OCI-LY7 (cell line): ENCODE measurements at places on chromosomes 3 and 15. TPM values are rescaled to one million over a fixed set of nuclear protein-coding genes. Genes with fewer than 3 reads are reported as not detected.
A peak's percentile ranks its signal among the peaks of the same experiment; 100 is the strongest.

- no peak for DNase-seq
Measured at GRCh38 chr15:100244796-100245486, 96.8 kb downstream of the ADAMTS17 start.

DNA sequence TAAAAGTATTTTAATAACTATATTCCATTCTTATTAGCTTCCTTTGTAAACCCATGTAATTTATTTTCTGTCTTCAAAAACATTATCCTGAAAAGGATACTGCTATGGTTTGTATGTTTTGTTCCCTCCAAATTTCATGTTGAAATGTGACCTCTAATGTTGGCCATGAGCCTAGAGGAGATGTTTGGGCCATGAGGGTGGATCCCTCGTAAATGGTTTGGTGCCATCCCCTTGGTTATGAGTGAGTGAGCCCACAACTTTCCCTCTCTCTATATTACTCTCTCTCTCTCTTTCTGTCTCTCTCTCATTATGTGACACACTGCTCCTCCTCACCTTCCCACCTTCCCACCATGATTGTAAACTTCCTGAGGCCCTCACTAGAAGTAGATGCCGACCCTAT, 357.7 kb downstream of the MFSD1 start:
- DNase-seq = no peak

GRCh38 chr3:106255870-106256248, 387.0 kb upstream of the CBLB start:
- peak; percentile 97 for DNase-seq

DNA sequence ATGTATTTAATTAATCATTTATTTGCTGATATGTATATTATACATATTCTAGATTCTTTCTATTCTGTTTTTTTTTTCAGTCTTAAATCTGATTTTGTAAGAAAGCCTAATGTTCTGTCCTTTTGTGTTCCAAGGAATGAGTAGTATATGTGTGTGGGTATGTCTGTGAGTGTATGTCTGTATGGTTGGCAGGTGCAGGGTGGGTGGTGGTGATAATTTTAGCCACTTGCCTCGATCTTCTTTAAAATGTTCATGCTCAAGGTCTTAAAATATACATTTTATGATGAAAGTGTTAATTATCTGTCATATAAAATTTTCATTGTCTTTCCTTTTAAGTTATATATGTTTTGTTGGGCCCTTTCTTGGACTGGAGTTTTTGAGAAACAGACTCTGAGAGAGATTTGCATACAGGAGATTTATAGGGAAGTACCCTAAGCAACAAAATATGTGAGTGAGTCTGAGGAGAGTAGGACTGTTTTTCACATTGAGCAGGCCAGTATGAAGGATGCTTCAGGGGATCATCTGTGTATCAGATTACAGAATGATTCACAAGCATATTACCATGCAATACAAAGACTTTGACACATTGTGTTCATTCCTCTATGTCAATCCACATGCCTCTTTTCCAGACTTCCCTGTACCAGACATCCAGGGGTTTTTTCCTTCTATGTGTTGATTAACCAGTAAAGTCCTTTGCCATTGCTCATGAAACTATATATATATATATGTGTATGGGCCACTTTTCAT, 211.0 kb upstream of the DPPA4 start:
- no peak for DNase-seq

GRCh38 chr3:123331651-123332050, 117.2 kb downstream of the ADCY5 start:
- no peak for DNase-seq

- DNase-seq = no peak
Measured at GRCh38 chr3:174957081-174957480, 97.9 kb downstream of the NAALADL2 start.

DNA sequence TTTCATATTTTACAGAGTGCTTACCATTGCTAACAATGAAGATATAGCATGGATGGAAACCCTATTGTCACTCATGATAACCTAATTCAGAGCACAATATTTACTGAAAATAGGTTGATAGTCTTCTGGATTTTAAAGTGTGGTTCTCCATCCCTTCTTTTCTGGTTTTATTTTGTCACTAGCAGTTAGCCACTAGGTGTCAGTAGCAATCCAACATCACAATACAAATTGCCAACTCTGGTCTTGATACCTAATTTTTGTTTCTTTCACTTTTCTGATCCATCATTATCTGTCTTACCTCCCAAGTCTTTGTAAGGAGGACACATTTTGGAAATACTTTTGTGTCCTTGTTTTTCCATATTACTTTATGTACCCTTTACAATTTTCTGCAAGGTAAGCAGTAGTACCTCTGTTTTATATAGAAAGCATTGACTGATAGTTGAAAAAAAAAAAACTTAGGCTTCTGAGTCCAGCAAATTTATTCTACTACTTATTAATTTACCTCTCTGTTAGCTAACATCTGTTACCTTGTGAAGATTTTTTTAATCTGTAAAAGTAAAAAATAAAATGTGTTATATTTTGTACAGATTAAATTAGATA, 28.3 kb upstream of the CRYBG3 start:
- DNase-seq = peak; percentile 53

- DNase-seq = no peak
Measured at GRCh38 chr3:130915567-130916292, 21.8 kb downstream of the ATP2C1 start.

The SKOR1 gene
- 1.0 and 1.6 TPM in 2 replicates for total RNA-seq

DNA sequence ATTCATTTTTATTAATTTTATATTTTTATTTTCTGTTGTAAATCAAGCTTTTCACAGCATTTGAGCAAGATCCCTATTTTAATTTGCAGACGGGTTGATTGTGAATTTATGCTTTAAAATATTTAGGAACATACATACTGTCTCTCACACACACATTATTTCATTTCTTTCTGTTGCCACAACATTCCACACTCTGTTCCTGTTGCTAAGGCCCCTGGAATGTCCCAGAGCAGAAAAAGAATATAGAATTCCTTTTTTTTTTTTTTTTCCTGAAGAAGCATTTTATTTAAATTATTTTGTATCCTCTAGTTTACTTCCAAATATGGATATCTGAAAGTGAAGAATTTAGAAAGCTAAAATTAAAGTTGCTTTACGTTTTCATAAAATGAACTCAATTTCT, 36.8 kb upstream of the SCAANT1 start:
- DNase-seq = no peak

DNA sequence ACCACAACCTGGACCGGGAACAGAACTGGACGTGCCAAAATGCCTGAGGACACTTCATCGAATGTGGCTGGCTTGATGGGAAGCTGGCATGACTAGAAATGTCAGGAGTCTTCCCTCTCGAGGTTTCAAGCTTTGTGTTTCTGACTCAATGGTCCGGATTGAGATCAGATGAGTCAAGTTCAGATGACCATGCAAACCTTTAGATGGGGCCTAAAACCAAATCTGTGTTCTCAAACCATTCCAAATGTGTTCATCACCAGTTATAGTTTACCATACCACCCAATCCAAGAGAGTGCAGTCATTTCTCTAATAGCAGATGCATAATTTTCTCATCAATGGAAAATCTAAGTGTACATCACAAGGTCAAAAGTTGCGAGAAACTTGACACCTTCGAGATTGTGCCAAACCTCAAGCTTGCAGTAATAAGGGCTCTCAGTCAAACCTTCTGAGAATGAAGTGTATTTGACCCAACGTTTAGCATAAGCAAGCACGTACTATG, 369.1 kb downstream of the RORA start:
- no peak for DNase-seq

DNA sequence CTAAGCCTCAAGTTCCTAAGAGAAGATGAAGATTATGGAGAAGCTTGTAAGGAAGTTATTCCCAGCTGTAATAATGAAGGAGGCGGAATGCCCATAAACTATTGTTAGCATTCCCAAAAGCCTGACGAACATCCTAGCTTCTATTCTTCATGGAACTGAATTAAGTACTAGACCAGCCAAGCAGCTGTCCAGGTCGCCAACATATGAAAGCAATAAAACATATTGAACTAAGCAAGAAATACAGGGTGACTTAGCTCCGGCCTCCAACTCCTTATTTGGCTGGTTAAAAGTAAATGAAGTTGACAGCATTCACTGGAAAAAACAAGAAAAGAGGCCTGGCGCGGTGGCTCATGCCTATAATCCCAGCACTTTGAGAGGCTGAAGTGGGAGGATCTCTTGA, 174.0 kb upstream of the TPM1 start:
- no peak for DNase-seq

DNA sequence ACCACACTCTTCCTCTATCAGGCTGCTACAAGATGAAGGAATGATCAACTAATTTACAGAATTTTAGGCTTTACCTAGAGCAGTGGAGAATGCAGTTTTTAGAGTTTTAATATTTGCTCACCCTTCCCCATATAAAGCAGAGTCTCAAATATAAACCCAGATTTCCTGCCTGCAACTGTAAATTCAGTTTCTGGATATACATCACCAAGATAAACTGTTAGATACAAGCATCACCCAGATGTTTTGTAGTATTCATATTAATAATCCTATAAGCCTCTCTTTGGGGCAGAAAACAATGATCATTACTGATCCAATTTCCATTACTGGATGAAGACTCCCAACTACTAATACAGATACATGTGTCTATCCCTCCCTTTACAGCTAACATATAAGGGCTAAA, 205.9 kb downstream of the TNIK start:
- no peak for DNase-seq

The SNAP23 gene
- 48.3 and 54.1 TPM in 2 replicates for total RNA-seq

DNA sequence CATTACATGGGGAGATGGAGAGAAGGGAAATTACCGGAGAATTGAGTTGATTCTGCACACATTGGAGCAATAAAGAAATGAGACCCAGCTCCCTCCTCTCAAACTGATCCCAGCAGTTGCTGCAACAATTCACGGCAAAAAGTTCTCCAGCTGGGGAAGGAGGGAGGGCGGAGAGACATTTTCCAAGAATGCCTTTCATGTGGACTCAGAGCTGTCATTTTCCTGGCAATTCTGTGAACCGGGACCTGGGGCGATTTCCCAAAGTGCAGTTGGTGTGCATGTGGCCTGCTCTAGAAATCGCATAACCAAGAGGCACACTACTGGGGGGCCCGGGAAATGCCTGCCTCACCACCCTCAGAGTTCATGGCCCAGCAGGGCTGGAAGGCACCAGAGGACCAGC, 48.7 kb upstream of the IREB2 start:
- DNase-seq = no peak

GRCh38 chr3:48088056-48088748, 72.0 kb upstream of the MAP4 start:
- peak; percentile 39 for DNase-seq

- DNase-seq = no peak
Measured at GRCh38 chr3:52834871-52835501, at the start of gene MUSTN1. MUSTN1 (minus strand) TSS chr3:52835019; CDS start chr3:52834948, 71 bp downstream.
